GF-D8 (cell line): ENCODE measurements at places on chromosomes 13 and 19.

- no peak for DNase-seq
Observed at GRCh38 chr13:98731038-98731437, 21.4 kb downstream of the SLC15A1 start.

- DNase-seq = no peak
Observed at GRCh38 chr13:32059511-32059984, 28.0 kb downstream of the FRY start.

- DNase-seq = no peak
Observed at GRCh38 chr13:112955271-112955937, 13.6 kb upstream of the MCF2L start.

GRCh38 chr19:12937093-12937926 is 1.1 kb upstream of the CALR start:
- peak; percentile 99 for DNase-seq

DNA sequence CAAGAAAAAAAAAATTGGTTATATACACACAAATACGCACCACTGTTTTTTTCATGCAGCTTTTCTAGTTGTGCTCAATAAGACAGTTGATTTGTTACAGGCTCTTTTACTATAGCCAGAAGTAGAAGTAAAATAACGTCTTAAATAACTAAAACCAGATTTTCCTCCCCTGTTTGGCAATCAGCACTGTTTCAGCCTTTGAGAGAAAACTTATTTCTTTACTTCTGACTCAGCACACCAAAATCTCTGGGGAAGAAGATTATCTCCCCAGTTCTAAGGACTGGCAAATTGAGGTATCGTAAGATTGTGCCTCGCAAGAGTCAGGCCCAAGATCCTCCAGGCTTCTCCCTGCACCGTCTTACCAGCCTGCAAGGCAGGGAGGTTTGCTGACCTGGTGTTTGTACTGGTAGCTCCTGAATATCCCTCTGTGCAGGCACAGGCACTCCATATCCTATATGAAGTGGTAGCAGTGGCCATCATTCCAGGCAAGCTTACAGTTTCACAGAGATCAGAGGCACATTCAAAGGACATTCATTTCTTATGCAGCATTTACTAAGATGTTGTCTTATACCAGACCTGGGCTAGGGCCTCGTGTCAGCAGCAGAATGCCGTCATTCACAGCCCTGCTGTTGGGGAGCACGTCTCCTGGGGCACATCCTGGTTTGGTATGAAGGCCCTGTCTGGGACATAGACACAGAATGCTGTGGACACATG is 268.2 kb downstream of the ZNF536 start:
- no peak for DNase-seq

DNA sequence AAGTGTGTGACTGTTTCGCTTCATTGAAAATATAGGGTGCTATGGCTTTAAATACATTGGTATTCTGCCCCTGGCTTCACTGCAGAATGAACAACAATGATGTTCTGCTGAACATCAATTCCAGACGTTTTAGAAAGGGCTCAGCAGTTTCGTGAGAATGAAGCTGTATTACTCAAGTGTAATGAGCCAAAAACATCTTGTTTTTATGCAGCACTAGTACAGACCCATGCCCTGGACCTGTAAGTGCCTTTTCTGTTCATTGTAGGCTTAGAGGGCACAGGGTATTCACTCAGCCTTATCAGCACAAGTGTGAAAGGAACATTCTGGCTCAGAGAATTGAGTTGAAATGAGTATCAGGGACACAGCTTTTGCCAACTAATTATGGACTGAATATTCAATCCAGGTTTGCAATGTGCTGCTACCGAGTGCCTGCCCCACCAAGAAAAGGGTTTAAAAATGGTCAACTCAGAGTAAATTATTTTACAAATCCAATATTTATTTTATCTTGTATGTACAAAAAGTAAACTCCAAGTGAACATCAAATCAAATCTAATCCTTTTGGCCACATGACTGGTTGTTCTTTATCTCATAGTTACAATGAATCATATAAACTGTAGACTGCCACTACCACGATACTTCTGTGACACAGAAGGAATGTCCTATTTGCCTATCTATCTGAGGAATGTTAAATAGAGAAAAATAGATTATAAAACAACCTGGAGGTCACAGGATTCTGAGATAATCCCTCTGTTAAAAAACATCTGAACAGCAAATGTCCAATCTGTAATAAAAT is 362.8 kb downstream of the NALCN start:
- DNase-seq = no peak

DNA sequence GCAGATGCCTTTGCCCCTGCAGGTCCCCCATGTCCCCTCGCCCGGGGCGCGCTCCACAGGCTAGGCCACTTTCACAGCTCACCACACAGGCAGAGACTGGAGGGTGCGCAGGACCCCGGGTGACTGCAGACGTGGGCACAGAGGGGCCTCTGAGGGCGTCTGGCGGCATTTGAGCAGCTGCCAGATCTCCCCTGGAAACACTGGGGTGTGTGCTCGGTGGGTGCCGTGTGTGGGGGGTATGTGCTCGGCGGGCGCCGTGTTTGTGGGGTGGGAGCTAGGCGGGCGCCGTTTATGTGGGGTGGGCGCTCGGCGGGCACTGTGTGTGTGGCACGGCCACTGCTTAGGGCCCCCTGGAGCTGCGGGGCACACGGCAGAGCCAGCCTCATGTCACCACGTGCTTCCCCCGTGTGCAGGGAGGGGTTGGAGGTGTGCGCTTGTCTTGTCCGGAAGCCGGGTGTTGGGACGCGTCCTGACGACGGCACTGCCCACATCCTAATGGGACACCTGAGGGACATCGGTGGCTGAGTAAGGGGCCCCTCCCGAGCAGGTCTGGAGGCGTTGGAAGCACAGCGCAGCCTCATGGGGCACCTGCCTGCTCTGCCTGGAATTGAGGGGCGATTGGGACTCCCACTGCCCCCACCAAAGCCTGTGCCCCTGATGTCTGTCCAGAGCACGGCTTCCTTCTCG is 16.7 kb downstream of the CSNK1G2 start:
- DNase-seq = no peak

- peak; percentile 26 for DNase-seq
Observed at GRCh38 chr13:51553531-51553930, 30.7 kb upstream of the WDFY2 start.

GRCh38 chr13:58598241-58598640 is 966.7 kb downstream of the PCDH17 start:
- no peak for DNase-seq

GRCh38 chr13:25796474-25796873 is 255.3 kb downstream of the SHISA2 start:
- DNase-seq = no peak

GRCh38 chr13:90032841-90033493 is 1314.5 kb upstream of the MIR17HG start:
- no peak for DNase-seq

GRCh38 chr19:36054733-36055686 is at the start of gene WDR62:
TSS of gene WDR62 (plus strand) at chr19:36054897. CDS start at chr19:36054972, 75 bp downstream.
- DNase-seq = peak; percentile 87

DNA sequence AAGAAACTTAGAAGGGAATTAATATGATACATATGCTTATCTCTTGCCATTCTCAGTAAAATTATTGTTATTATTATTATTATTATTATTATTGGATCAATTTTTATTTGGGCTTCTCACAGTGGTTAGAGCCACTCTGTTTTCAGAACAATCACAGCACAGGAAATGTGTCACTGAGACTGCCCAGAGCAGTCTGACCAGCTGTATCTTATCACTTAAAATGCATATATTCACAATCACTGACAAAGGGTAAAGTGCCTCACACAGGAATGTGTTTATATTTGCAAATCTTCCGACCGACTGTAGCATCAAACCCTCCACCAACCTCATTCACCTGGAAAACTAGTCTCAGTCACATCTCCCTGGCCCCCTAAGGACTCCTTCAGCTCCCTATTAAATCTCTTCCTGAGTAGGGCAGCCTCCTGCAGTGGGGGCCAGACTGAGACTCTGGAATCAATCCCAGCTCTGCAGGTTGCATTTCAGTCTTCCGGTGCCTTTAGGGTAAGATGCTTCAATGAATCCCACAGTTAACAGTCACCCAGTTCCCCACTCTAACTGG is 738.3 kb upstream of the SLITRK5 start:
- DNase-seq = no peak

DNA sequence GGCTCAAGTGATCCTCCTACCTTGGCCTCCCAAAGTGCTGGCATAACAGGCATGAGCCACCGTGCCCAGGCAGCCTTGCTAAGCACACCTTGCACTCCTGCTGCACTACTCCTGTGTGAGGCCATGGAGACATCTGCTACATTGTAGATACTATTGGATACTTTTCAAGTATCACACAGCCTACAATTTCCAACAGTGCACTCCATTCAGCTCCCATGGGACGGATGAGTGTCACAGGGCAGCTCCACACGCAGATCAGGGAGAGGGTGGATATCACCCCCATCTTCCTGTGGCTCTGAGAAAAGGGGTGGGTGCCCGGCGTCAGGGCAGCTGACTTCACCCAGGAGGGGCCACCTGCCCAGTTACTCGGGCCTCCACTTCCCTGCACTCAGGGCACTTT is 39.1 kb upstream of the CCNE1 start:
- DNase-seq = no peak

DNA sequence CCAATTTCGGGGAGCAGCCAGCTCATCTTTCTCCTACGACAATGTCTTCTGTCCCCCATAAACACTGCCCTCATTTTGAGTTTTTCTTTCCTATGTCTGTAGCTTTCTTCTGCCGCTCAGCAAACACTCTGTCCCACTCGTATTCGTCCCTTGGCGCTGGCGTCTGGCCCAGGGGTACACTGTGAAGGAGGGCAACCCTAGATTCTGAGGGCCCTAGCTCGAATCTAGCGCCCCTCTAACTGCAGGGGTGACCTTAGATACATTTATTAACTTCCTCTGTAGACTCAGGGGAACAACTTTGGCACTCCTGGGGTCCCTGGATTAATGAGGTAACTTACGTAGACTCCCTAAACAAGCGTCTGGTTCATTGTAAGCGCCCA is 677 bp upstream of the LRCH1 start:
- no peak for DNase-seq
